Mesothelial cell of epicardium (in vitro differentiated cells): ENCODE measurements at places on chromosomes 3 and 15.

DNA sequence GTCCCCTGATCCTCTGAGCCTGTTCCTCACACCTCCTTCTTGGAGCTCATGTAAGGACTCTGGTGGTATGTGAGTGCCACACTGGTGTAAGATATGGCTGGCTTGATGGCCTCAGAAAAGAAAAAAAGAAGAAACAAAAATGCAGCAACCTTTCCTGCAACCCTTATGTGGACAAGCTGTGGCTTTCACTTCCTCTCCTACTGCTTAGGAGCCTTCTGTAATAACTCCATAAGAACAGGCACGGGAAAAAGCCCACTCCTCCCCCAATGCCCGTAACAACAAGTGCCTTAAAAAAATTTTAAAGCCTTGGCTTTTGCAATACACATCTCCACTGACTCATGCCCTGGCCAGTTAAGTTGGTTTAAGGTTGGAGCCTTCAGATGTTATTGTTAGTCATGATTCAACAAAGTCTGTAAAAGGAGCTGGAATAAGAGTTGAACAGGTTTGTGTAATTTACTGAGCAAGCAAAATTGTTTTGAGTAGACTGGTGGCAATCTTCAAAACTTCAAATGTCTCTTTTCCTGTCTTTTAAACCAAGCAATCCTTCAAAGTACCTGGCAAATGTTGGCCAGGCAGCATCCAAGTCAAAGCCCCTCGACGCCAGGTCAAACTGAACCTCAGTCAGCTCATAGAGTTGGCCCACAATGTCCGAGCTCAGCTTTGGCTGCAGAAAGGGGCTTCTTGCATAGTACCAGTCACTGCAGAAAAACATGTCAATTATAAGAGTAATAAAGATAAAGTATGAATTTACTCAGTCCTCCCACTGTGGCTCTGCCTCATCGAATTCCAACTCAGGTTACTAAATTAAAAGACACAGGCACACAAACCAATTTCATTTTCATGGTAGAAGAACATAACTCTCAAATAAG lies 22.9 kb downstream of the FYCO1 start:
- DNase-seq: no peak

DNA sequence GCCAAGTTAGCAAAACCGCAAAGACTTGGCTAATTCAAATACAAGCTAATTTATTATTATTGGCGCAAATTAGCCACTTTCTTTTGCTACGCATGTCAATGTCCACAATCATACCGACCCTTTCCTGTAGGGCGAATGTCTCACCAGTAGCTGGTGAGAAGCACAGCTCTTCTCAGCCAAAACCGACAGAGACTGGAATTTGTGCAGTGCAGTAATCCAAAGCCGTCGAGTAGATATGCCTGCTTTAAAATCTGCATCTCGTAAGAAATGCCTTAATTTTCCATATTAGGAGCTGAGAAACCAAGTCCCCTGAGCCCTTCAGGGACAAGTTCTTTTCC lies 614 bp upstream of the MINDY2 start:
- no peak for DNase-seq

DNA sequence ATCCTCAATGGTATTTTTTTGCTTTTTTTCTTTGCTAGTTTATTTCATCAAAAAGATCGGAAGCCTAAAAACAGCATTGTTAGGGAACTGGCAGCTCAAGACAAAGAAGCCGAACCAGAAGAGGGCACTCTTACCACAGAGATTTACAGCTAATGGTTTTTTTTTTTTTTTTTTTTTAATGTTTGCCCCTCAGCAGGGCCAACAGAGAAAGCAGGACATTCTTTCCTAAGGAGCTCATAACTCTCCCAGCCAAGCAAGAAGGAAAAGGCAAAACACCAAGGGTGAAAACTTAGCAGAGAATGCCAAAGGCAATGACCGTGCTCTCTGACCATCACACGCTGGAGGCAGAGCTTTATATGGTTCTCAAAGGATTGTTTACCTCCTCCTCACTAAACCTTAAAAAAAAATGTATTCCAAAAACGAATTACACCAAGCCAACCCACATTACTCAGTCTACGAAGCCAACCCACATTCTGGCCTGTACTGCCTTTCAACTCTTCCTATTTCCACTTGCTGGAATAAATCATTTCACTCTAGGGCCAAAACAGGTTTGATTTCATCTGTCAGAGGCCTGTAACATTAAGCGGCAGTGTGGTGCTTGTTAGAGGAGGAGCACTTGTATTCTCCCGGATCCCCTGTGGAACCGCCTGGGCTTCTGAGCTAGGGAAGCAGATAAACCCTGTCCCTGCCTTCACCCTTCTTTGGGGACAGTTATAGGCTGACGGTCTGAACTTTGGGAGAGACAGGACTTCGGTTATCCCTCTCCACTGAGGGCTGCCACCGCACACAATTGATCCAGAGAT lies 35.6 kb upstream of the GYG1 start:
- DNase-seq: no peak

DNA sequence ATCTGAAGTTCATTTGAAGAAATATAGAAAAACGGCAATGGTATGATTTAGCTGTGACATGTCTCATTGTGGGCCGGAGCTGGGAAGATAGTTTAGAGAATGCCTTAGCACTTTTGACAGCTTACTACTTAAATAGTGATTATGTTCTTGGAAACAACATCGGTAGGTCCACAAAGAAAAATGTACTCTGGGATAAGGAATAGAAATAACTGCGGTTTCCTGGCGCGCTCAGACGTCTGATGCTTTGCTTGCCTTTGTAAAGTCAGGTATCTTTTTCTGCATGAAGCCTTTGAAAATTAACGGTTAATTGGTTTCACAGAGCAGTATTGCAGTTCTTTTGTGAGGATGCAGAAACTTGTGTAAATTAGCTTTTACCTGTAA lies 1.4 kb downstream of the USP3 start:
- DNase-seq: no peak

GRCh38 chr3:108223928-108224327 lies 1.7 kb upstream of the IFT57 start:
- DNase-seq: no peak

GRCh38 chr15:63887630-63888029 lies 53.9 kb upstream of the HERC1 start:
- no peak for DNase-seq

DNA sequence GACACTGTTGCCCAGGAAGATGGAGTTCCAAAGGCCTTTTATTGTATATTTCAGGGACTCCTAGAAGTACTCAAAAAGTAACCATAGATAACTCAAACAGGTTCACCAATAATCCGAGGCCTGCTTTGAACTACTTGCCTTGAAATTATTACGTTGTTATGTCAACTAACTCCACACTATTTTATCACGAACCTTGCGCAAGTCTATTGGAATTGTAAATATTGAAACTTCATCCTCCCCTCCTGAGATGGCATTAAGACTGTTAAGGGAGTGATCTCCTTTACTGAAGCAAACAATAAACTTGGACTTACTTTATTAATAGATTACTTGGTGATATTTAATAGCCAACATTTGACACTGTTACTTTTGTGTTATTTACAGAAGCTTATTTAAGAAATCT lies 199.6 kb upstream of the GADL1 start:
- no peak for DNase-seq

- no peak for DNase-seq
Observed at GRCh38 chr15:82567661-82568060, 27.4 kb upstream of the RPS17 start.
